ENCODE measurements at places on chromosomes 4 and X.

- DNase-seq: no peak
Observed at GRCh38 chr4:20676501-20677197, 23.6 kb upstream of the PACRGL start.

- DNase-seq: no peak
Observed at GRCh38 chr4:131091896-131092295, 1995.9 kb downstream of the C4orf33 start.

DNA sequence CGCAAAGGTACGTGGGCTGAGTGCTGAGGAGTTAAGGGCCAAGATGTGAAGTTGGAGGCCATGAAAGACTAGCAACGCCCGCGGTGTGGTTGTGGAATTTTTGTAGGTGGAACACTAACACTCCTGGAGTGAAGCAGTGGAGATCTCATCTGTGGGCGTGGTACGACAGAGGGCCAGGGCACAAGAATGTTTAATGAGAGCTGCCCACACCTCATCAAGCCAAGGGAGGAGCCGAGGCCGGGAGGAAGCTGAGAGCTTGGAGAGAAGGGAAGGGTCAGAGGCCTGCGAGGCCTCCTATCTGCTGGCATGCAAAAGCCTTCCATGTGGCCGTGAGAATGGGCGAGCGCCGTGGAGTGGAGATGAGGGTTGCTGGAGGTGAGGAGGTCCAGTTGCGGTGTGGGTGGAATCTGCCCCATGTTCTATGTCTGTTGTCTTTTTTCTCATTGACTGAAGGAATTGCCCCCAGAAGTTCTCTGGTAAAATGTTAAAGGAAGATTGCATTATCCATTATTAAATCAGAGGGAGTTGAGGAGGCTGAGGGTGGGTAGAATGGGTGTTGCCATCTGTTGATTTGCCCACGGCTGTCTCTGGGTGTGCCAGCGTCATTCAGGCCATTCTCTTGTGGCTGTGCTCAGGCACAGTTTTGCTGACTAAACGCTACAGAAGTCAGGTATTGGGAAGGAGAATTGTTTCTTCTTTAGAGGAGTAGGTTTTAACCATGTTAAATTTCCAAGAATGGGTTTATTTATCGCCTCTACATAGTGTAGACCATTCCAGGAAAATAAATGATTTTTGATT is 19.8 kb downstream of the SNX25 start:
- DNase-seq: no peak

DNA sequence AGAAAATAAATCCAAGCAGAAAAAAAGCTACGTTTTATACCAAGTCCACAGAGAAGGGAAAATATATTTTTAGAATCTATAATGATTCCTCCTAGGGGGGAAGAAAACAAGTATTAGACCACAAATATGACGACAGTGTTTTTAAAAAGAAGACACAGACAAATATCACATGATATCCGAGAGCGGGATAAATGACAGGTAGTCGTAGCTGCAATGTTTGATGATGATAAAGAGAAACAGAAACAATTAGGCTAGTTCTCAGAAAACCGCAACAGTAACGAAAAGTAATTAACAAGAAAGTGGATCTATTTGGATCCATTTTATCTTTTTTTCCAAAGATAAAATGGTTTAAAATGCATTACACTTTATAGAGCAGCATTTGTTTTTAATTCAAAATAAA is 918 bp downstream of the HAUS3 start:
- no peak for DNase-seq

DNA sequence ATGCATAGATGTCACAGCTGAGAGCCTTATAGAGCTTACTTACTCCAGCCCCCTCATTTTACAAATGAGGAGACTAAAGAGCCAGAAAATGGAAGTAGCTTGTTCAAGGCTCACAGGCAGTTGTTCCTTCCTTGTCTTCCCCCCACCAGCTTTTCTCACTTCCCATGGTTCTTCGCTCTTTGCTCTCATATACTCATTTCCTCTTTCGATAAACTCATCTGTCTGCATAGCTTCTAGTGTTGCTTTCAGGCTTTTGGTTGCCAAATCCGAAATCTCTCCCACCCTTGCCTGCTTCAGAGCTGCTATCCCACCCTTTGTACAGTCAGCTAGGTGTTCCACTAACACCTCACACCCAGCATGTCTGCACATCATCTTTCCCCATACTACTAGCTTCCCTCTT is 25.0 kb upstream of the GJB1 start:
- DNase-seq: no peak

GRCh38 chr4:172962564-172963353 is 205.9 kb upstream of the GALNT7 start:
- DNase-seq: no peak

DNA sequence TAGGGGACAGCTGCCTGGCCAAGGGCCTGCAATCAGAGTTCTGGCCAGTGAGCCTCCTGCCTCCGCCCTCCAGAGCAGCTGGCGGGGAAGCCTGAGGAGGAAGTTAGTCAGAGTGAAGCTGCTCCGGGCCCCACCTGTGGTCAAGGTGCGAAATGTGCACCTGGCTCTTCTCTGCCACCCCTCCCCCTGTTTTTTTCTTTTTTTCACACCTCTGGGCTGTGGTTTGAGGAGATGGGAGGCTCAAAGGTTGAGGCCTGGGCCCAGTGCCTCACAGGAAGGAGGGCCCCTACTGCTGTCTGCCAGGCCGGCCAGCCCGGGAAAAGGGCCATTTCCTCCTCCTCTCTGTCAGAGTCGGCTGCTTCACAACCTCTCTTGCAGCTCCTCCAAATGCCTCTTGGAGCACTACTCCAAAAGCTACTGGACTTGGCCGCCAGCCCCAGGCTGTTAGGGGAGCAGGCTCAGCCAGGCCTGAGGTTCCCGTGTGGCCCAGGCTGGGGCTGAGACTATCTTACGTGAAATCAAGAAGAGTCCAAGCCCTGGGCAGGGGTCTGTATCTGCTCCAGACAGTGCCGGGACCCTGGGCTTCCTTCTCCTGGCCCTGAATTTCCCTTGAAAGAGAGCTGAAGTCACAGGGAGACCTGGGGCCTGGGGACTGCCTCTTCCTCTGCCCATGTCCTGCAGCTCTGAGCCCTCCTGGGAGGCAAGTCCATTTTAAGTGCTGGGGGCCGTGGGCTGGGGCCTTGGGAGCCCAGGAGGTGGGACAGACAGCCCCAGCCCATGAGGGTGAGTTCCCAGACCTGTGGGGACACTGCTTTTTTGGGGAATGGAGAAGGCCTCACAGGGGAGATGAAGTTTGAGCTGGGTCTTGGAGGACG is 4.5 kb upstream of the CXCR3 start:
- DNase-seq: peak; percentile 87

GRCh38 chrX:152798945-152799344 is 29.5 kb upstream of the MAGEA6 start:
- no peak for DNase-seq

DNA sequence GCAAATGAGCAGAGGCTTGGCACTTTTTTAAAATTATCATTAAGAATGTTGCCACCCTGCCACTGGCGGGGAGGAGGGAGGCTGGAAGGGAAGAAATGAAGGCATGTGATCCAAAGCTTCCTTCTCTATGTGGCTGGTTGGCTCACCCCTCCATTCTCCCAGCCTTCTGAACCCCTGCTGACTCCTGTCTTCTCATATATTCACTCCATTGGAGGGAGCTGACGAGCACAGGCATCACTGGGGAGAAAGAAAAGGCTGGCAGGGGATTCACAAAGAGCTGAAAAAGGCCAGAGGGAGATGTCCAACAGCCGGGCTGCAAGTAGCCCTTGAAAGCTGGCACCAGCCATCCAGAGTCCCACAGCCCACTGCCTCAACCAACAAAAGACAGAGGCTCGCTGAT is 495.6 kb downstream of the BCOR start:
- no peak for DNase-seq

DNA sequence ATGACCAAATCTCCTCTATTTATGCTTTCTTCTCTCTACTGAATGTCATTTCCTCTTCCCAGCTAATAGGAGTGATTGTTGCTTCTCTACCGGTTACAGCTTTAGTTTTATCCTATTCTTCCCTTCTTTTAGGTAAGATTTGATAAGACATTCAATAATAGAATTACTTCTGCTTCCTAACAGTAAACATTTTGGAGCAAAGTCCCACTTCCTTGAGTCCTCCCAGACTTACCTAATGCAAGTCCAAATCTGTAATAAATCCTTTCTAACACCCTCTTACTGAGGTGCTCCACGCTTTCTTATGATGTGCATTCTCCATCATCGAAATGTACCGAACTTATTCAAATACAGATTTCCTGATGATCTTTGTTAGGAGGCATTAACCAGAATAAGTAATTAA is 79.2 kb upstream of the GPM6A start:
- no peak for DNase-seq

- DNase-seq: no peak
Observed at GRCh38 chrX:114065577-114066223, 518.2 kb upstream of the HTR2C start.

DNA sequence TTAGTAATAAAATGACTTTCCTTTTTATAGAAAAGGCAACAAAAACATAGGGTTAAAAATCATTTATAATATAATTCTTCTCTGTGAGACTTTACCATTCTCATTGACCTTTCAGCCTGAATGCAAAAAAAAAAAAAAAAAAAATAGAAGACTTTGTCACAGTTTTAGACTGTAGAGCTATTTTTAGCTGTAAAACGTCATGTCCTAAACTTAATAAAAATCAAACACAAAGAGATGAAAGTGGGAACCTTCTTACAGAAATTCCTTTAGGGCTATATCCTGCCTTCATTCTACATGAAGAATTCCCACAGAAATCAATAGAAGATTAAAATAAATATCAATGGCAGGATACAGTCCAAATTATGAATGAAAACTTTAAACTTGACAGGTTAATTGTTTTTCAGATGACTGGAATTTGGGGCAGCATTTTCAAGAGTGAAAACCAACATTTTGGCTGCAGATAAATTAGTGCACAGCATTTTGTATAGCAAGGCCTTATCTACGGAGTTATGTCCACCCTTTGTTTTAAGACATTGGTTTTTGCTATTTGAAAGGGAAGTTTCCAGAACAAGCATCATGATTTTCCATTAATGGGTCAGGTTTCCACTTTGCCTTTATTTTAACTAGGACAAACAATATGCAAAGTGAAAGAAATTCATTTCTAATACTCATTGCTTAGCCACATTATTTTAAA is 219.5 kb downstream of the SPCS3 start:
- DNase-seq: no peak

DNA sequence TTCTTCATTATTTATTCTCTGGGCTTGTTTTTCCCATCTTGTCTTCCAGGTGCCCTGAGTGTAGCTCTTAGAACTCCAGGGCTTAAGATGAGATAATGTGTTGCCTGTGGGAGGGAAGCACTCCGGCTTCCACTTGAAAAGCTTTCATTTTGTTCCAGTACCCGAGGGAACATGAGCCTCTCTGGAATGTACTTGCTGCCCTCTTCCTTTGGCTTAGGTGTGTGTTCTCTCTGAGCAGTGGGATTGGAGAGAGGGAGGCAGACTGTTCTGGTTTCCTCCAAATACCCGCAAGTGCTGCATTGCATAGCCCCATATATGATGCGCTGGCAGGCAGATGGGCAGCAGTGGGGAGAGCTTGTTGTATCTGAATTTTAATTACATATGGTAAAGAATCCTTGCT is 861 bp upstream of the DTHD1 start:
- DNase-seq: peak; percentile 77

GRCh38 chrX:46244451-46244850 is 300.8 kb downstream of the ZNF674 start:
- DNase-seq: no peak

GRCh38 chr4:102638621-102639020 is 122.1 kb downstream of the MANBA start:
- no peak for DNase-seq

DNA sequence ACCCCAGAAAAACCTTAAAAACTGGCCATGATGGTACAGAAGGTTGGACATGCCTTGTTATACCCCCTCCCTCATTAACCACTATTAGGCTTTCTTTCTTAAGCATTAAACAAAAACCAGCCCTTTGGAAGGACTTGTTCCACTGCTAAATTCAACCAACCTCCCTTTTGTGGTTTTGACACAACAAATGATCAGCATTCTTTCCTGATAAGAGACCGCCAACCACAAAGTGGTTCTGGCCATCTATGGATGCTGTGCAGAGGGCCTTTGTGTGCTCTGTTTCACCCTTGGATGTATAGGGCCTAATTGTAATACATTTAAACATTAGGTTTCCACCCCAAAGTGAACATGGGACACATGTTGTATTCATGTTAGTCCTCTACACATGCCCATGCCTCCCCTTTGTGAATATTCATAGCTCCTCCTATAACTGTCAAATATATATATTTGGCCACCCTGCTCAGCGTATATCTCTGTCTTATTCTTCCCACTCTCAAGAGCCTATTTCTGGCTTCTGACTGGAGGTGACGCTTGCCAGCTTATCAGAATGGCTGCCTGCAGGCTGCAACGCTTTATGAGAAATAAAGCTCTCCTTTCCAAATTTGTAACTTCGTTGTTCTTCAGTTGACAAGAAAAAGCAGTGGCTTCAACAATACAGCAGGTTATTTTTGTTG is 126.6 kb downstream of the NPNT start:
- peak; percentile 58 for DNase-seq

DNA sequence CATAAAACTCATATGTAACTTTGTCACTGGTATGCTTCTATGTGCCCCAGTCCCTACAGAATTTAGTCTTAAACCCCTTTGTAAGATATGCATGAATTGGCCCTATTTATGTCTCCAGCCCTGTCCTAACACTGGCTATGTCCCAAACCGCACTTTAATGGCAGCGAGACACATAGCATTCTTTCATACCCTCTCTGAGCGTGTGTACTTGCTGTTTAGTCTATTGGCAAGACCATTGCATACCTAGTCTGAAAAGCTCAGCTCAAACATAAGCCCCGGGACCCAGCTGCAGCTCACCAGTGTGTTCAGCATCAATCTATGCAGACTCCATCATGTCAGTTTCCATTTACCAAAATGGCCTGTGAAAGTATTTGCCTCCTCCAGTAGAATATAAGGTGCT is 1018.4 kb upstream of the TENM3 start:
- no peak for DNase-seq

GRCh38 chrX:85994797-85995196 is 52.6 kb downstream of the CHM start:
- DNase-seq: no peak

DNA sequence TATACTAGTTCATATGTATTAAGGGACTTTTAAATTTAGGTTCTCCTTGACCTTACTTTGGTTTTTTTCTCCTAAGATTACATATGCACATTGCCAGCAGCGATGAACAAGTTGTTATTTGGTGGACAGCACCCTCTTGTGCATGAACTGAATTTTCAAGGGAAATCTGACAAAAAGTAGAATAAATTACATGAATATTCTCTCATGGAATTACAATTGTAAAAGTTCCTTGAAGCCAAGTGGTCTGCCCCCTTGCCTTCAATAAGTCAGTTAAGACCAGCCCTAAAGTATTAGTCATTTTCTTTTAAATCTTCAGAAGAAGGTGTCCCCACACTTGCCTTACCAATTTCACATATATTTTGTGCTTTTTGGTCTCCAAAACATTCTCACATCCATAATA is 30.7 kb upstream of the SMARCA5 start:
- no peak for DNase-seq

- DNase-seq: no peak
Observed at GRCh38 chr4:142452161-142452855, 393.8 kb downstream of the INPP4B start.

GRCh38 chr4:24915121-24915922 is 2.5 kb upstream of the CCDC149 start:
- peak; percentile 57 for DNase-seq

GRCh38 chr4:28462766-28463700 is 1602.4 kb downstream of the STIM2 start:
- DNase-seq: no peak
